NCI-H1092 (cell line): ENCODE measurements at places on chromosomes 2 and 18.

GRCh38 chr18:36314098-36314497 is 16.6 kb downstream of the FHOD3 start:
- DNase-seq: no peak

DNA sequence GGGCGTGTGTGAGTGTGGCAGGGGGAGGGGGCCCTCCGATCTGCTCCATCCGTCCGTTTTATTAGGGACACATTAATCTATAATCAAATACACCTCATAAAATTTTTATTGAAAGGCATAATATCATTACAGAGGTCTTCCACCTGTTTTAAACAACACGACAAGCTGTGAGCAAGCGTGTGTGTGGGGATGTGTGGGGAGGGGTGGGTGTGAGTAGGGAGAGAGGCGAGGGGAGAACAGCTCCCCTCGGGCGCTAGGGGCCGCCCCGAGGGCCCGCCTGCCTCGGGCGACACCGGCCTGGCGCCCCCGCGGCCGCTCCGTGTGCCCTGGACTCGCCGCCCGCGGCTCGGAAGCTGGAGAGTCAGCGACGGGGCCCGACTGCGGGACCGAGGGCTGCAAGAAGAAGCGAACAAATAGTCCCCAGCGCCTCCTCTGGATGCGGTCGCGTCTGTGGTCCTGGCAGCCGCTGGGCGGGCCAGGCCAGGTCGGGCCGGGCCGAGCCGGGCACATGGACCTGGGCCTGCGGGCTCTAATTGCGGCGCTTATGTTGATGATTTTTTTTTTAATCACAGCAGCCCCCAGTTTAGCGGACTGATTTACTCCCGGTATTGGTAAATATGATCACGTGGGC is 352 bp upstream of the HOXD9 start:
- no peak for DNase-seq

GRCh38 chr18:53458944-53459580 is 765.4 kb downstream of the MBD2 start:
- peak; percentile 84 for DNase-seq

DNA sequence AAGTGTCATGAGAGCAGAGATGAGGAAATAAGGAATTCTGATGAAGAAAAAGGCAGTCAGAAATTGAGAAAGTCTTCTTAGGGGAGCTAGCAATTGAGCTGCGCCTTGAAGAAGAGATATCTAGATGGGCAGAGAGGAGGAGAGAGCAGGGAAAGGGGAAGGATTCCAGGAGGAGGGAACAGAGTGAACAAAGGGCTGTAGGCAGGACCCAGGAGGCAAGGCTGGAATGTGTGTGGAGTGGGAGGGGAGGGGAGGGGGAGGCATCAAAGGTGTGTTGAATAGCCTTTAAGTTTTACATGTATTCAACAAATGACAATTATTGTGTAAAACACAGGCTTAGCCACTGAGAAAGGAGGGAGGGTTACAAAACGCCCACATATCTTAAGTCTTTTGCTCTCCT is 164.5 kb downstream of the TDRD15 start:
- no peak for DNase-seq

DNA sequence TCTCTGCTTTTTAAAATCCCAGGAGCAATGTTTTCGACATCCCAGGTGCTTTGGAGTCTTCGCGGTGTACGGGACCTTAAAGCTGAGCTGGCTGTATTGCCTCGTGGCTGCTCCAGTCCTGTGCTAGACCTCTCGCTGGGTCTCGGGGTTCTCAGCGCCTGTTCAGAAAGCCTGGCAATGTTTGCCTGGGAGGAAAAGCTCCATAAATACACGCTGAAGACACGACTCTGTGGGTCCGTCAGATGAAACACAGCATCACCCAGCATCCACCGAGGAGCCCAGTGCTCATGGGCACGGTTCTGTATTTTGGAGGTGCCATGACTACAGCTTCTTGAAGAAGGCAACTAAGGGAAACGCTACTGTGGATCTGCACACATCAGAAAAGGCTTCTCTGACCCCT is 21.6 kb downstream of the MBP start:
- DNase-seq: no peak

DNA sequence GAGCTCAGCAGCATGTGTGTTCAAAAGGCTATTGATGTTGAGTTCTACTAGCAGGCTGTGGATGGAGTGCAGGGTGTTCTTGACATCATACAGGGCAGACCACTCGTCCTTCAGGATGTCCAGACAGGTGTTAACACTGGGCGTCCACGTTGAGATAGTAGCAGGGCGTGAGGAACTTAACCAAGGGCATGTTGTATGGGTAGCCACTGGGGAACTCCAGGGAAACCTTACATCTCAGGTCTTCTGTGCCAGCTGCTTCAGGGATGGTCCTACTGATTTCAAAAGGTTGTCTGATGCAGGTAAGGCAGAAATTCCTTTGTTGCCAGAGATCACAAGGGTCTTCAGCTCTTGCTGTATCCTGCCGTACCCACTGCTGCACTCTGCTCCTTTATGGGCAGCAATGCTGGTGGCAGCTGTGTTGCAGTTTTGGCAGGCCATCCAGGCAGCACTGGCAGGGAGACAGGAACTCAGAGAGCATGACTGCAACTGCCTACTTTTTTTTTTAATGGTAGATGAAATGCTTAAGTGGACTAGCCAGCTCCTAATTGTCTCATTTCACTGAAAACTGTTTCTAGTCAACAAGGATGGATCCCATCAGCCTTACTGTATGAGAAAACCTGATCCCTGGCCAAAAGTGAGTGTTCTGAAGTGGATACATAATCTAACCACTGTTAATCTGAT is 32.4 kb upstream of the RBBP8 start:
- peak; percentile 76 for DNase-seq

- DNase-seq: no peak
These were observed 41.5 kb downstream of the PRELID3A start for GRCh38 chr18:12449051-12449785.

GRCh38 chr18:7373441-7373840 is 142.6 kb downstream of the LRRC30 start:
- no peak for DNase-seq

DNA sequence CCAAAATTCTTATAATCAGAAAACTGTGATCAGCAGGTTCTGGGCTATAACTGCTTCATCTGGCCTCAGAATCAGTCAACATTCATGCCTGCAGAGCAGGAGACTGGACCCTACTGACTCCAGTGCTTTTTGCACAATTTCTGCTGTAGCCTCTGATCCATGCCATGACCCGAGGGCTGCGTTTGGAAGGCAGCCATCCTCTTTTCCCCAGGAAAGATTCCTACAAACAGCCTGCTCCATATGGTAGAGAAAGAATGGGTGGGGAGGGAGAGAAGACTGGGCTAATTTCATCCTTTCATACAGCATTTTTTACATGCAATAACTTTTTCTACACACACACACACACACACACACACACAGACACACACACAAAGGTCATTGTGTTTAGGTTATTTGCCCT is 133.0 kb upstream of the MMADHC start:
- DNase-seq: no peak

DNA sequence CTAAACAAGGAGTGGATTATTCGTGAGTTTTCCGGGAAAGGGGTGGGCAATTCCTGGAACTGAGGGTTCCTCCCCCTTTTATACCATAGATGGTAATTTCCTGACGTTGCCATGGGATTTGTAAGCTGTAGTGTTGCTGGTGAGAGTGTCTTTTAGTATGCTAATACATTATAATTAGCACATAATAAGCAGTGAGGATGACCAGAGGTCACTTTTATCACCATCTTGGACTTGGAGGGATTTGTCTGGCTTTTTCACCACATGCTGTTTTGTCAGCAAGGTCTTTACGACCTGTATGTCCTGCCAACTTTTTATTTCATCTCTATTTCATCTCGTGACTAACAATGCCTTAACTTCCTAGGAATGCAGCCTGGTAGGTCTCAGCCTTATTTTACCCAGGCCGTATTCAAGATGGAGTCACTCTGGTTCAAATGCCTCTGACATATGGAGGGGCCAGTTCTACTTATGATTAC is 124.8 kb upstream of the B3GNT2 start:
- DNase-seq: no peak

DNA sequence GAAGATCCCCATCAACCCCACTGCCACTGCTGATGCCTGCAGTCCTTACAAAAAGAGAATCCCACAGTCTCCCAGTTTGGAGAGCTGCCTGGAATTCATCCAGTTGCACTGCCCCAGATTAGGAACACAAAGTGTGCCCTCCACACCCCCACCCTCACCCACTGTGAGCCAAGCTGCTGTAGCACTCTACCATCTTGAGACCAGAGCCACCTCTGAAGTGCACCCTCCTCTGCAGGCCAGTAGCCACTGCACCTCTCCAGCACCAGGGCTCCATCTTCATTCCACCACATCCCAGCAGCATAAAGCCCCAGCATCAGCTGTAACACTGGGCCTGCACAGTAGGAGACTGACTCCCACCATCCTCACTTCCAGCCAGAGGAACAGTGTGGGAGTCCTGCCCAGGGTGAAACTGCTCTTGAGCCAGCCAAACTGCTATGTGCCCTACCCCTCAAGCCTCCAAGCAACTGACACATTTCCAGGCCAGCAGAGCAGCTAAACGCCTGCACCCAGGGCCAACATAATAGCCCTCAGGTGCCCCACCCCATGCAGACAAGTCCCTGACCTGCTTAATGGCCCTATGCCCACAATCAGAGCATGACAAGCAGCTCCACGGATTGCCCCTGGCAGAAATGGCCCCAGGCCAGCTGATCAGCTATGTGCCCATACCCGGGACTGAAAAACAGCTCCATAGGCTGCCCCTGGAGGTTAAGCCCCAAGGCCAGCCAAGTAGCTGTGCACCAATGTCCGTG is 206.0 kb downstream of the ATAD2B start:
- DNase-seq: no peak
